Activated CD4-positive, alpha-beta T cell treated with anti-CD3 and anti-CD28 coated beads, Interleukin-2, amount 50 U/mL, for 16 hours (primary cell): ENCODE measurements at places on chromosomes 5 and 9.
A peak's percentile ranks its signal among the peaks of the same experiment; 100 is the strongest.

- DNase-seq: no peak
Measured at GRCh38 chr9:6920041-6920440, 162.3 kb downstream of the KDM4C start.

- DNase-seq: no peak
Measured at GRCh38 chr5:67222243-67223025, 25.8 kb upstream of the CD180 start.

- DNase-seq: no peak
Measured at GRCh38 chr9:119240546-119240945, 128.7 kb downstream of the BRINP1 start.

- DNase-seq: no peak
Measured at GRCh38 chr5:135761746-135762145, 72.7 kb upstream of the SLC25A48 start.

DNA sequence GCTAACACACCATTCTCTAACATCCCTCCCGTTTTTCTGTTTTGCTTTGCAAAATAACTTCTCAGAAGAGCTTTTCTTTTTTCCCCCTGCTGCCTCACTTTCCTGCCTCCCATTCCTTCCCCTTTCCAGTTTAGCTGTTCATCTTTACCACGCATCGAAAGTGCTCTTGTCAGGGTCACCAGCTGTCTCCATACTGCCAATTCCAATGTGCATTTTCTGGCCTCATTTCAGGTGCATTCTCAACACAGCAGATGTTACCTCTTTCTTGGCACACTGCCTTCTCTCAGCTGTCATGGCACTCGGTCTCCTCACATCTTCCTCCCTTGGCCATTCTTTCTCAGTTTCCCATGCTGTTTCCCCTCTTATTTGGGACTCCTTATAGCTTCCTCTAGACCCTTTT is 9.5 kb downstream of the ARSK start:
- DNase-seq: no peak

- no peak for DNase-seq
Measured at GRCh38 chr5:92945605-92946097, 635.4 kb downstream of the NR2F1-AS1 start.

GRCh38 chr5:179400020-179400419 is 54.8 kb upstream of the ADAMTS2 start:
- no peak for DNase-seq

DNA sequence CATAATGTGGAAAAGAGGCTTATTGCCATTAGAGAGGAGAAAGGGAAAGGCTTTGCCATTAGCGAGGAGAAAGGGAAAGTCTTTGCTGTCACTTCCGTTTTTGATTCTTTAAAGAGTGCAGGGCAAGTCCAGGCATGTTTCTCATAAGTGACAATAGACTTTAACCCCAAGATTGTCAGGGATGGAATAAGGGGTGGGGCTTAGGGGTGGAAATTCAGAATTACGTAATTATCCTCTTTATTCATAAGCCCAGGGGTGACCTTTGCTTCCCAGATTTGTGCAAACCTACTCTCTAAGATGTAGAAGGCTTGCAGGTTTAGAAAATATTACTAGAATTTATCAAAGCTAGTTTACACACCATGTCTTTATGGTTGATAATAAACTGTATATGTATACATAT is 2.3 kb upstream of the PLK2 start:
- no peak for DNase-seq

- peak; percentile 12 for DNase-seq
Measured at GRCh38 chr5:55096861-55097260, 5.6 kb upstream of the GZMA start.

- DNase-seq: peak; percentile 7
Measured at GRCh38 chr9:126777733-126778132, 27.1 kb upstream of the ZBTB43 start.

- no peak for DNase-seq
Measured at GRCh38 chr9:112111461-112111860, 63.6 kb downstream of the SUSD1 start.

GRCh38 chr5:102754767-102755431 is at the start of gene PAM:
PAM (plus strand) TSS chr5:102755305; CDS start chr5:102866196, 110,891 bp downstream.
- DNase-seq: peak; percentile 83

DNA sequence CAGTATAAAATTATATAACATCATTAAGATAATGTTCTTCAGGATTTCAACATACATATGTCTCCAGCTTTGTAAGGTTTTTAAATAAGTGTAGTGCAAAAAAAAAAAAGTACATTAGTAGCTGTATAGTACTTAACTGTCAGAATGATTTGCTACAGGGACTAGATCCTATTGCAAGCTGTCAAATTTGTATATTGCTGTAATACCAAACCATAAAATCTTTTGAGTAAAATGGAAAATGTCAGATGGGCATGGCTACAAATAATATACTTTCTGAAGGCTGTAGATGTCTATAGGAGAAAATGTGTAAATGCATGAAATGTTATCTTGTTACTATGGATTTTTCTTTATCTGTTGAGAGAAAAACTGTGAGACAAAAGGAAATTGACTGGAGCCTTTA is 298.5 kb downstream of the KDM4C start:
- no peak for DNase-seq

DNA sequence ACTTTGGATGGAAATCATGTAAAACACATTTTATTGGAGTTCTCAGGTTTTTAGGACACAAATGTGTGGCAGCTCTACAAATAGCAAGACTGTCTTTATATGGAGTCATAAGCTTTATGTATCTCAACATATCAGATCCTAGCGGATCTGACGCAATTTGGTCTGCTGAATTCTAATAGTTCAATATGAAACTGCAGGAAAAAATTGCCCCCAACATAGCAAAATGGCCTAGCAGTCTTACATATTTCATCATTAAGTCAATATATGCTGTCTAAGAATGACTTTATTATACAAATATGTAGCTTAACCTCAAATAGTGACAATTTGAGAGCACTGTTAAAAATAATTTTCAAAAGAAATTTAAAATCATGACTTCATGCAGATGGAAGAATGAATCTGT is 244.3 kb downstream of the TAF11L14 start:
- DNase-seq: no peak
